ENCODE measurements at places on chromosomes 1 and 21. TPM values are rescaled to one million over a fixed set of nuclear protein-coding genes. Genes with fewer than 3 reads are reported as not detected.

Gene NPHS2
- total RNA-seq, result not detected

Gene PFKL
- 103 TPM for total RNA-seq

Gene SH2D2A
- not detected for total RNA-seq

Gene RSBN1
- total RNA-seq, result 24.4 TPM

Gene HTR1D
- total RNA-seq, result not detected

Gene CR1L
- not detected for total RNA-seq

Gene INAVA
- not detected for total RNA-seq

Gene GART
- total RNA-seq, result 74.2 TPM

Gene VWA1
- total RNA-seq, result 137 TPM

Gene PRKAB2
- total RNA-seq, result 40.5 TPM

Gene SLC25A33
- 11.4 TPM for total RNA-seq

Data from gastroesophageal sphincter (tissue), 4 donors.